ENCODE measurements at places on chromosomes 3 and 15. TPM values are rescaled to one million over a fixed set of nuclear protein-coding genes. Genes with fewer than 3 reads are reported as not detected.

DNA sequence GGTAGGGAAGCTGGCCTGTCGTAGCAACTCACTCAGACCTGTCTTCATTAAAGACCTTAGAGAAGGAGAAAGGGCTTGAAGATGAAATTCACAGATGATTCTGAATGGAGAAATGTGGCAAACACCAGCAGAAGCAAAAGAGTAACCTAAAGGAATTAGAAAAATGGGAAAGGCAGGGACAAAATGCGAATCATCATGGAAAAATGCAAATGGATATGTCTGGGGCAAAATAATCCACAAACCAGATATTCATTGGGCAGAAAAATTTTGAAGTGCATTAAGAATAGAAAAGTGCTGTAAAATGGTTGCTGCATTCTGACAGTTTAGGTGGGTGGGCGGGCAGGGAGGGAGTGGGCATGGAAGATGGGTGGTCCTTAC, 156.9 kb upstream of the RASGRP1 start:
- no peak overlapping the region for H3K27ac ChIP-seq
- no peaks in the 10 kb centered on the region for H3K4me1 ChIP-seq

DNA sequence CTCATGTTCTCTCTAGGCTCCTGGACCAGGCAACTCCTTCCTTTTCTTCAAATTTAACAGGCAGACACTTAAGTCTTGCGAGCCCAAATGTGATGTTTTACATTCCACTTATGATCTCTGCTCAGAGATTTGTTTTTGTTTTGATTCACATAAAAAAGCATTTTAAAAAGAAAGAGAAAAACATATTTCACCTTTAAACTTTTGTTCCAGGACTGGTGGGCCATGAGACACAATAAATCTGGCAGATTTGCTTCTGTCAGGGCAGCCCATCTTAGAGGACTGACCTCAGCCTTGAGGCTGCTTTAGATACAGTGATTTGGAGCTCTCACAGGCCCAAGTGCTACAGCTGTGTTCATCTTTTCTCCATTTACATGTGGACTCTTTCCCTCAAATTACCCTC, 52.0 kb downstream of the CMSS1 start:
- H3K4me3 ChIP-seq: no peak overlapping the region
- H3K27ac ChIP-seq: no peak overlapping the region
- H3K27me3 ChIP-seq: peaks cover 6% of the 10 kb centered on the region
- no peaks in the 10 kb centered on the region for H3K36me3 ChIP-seq

GRCh38 chr3:176969066-176969465, 228.2 kb downstream of the TBL1XR1 start:
- DNase-seq: no peak
- H3K4me3 ChIP-seq: no peak overlapping the region

DNA sequence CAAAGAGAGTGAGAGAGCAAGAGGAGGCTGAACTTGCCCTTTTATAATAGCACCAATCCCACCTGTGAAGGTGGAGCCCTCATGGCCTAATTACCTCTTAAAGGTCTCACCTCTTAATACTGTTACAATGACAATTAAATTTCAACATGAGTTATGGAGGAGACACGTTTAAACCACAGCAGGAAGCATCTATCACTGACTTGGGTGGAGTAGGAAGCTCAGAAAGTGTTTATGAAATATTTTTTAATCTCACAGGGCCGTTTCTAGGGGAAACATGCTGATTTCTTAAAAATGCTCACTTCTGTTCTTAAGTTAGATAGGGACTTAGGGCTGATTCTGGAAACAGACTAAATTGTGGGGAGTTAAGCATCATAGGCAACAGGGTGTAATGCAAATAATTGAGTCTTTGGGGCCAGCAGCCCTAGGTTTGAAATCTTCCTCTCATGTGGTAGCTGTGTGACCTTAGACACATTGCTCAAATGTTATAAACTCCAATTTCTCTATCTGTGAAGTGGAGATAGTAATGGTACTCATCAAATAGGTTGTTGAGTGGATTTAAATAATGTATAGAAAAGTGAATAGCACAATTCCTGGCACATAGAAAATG, 133.3 kb upstream of the KLHL25 start:
- H3K27ac ChIP-seq: no peak overlapping the region
- H3K4me3 ChIP-seq: no peak overlapping the region
- peaks cover 26% of the 10 kb centered on the region for H3K4me1 ChIP-seq
- no peak for DNase-seq

DNA sequence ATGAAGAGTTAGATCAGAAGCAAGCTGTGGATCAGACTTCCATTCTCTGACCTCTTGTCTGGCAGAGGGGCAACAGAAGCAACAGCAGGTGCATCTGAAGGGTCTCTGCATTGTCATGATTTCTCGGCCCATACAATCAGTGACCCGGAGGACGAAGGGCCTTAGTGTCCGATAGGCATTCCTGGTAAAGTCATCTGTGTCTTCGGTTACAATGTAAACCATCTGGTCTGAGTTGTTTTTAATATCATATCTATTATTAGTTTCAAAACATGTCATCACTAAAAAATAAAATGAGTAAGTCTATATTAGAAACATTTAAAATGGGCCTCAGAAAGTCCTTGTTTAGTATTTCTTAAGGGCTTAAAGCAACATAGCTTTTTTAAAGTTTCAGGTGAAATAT, 38.8 kb upstream of the PLOD2 start:
- no peaks in the 10 kb centered on the region for H3K27me3 ChIP-seq
- no peak overlapping the region for H3K27ac ChIP-seq
- no peaks in the 10 kb centered on the region for H3K36me3 ChIP-seq
- no peak overlapping the region for H3K4me3 ChIP-seq
- no peaks in the 10 kb centered on the region for H3K4me1 ChIP-seq
- DNase-seq: no peak

GRCh38 chr3:96931119-96931862, 116.9 kb downstream of the EPHA6 start:
- H3K36me3 ChIP-seq: no peaks in the 10 kb centered on the region
- no peak for DNase-seq
- H3K4me3 ChIP-seq: no peak overlapping the region
- no peak overlapping the region for H3K27ac ChIP-seq
- no peaks in the 10 kb centered on the region for H3K27me3 ChIP-seq

DNA sequence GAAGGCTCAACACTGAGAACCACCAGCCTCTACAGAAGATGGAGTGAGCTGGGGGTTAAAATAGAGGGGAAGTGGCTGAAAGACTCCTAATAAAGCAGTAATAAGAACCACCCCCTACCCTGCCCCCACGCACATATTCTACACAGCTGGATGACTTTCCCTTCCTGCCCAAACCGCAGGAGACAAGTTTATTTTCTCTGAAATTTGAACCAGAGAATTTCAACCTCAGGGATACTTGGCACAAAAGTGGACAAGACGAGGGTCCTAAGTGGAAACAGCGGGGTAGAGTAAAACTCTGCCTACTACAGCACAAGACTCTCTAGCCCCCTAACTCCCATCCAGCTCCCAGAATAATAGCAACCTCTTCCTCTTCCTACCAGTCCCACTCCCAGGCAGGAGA, 28.4 kb downstream of the USF3 start:
- peaks cover 10% of the 10 kb centered on the region for H3K4me1 ChIP-seq
- H3K36me3 ChIP-seq: no peaks in the 10 kb centered on the region
- no peaks in the 10 kb centered on the region for H3K27me3 ChIP-seq
- no peak overlapping the region for H3K27ac ChIP-seq

DNA sequence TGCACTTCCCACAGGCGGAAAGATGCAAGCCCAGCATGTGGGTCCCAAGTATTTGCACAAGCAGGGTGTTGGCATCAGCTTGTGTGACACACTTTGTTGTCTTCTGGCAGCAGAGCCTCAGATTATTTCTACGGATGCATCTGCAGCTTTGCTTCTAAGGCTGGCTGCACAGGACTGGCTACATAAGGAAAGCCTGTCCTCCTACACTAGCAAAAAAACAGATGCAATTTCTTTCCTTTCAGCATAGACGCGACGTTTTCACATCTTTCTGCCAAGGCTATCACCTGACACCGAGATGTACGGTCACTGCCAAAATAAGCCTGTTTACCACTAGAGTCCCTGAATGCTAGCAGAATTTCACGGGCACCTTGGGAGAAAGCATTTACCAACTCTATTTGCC, 13.5 kb downstream of the MRPS11 start:
- no peaks in the 10 kb centered on the region for H3K27me3 ChIP-seq
- H3K27ac ChIP-seq: no peak overlapping the region
- peaks cover 30% of the 10 kb centered on the region for H3K36me3 ChIP-seq

GRCh38 chr3:144041960-144042556, 70.4 kb downstream of the DIPK2A start:
- H3K4me3 ChIP-seq: no peak overlapping the region
- no peaks in the 10 kb centered on the region for H3K4me1 ChIP-seq
- H3K27ac ChIP-seq: no peak overlapping the region
- H3K36me3 ChIP-seq: no peaks in the 10 kb centered on the region
- no peak for DNase-seq

DNA sequence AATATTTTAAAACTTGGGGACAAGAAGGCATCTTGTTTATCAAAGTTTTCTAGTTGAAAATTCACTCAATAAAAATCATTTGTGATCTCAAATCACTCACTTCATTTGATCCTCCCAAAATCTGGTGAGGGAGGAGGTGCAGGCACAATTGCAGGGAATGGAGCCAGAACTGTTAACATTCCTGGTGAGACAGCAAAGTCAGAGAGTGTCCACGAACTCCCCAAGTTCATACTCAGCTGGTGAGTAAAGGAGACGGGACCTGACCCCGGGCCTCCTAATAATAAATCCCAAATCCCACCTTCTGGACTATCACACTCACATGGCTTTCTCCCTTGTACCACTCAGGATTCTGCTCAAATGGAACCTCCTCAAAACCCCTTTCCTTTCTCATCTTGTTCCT, 252.3 kb upstream of the LRTM1 start:
- H3K4me3 ChIP-seq: no peak overlapping the region
- H3K36me3 ChIP-seq: no peaks in the 10 kb centered on the region
- H3K27me3 ChIP-seq: no peaks in the 10 kb centered on the region
- no peak overlapping the region for H3K27ac ChIP-seq
- no peak for DNase-seq

DNA sequence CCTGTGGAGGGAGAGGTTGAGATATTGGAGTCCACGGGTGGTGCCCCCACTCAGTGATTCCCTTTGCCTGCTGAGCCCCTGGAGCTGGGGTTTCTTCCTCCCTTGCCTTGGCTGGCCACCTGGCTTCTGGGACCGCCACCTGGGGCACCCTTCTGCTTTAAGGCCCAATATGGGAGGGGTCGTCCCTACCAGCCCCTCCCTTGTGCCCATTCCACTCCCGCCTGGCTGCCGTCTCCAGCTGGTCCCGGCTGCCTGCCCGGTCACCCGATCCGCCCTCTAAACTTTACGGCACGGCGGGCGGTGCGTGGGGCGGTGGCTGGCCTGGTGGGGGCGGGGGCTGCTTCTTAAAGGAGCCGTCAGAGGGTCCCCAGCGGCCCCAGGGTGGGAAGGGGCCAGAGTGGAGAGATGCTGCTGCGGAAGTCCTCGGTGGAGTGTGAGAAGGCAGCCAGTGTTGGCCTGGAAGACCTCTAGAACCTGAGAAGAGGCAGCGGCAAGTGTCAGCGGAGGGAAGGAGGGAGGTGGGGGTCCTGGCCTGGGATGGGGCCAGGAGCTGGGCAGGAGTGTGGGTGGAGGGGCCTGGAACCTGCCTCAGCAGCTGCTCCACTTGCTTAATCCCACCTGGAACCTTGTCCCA, 1.6 kb upstream of the SEMA3B start:
- H3K36me3 ChIP-seq: no peaks in the 10 kb centered on the region
- H3K27ac ChIP-seq: no peak overlapping the region
- no peaks in the 10 kb centered on the region for H3K4me1 ChIP-seq
- DNase-seq: no peak

DNA sequence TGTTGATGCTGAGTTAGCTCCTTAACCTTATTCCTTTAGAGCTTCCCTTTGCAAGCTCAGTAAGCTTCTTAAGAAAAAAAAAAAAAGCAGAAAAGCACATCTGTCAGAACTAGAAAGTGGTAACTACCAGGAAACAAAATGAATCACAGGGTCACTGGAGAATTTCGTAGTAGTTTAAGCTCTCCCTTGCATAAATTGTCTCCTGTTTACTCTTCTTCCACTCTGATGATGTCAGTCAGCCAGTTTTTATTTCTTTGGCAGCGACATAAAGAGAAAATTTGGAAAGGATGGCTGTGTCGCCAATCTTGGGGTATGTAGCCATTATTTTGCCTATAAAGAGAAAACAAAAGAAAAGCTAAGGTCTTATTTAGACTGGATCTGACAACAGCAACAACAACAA, 3.2 kb upstream of the GABRR3 start:
- no peak for DNase-seq
- no peaks in the 10 kb centered on the region for H3K4me1 ChIP-seq
- no peaks in the 10 kb centered on the region for H3K36me3 ChIP-seq
- H3K4me3 ChIP-seq: no peak overlapping the region

- no peaks in the 10 kb centered on the region for H3K36me3 ChIP-seq
- no peak overlapping the region for H3K27ac ChIP-seq
- H3K27me3 ChIP-seq: no peaks in the 10 kb centered on the region
- no peaks in the 10 kb centered on the region for H3K4me1 ChIP-seq
Measured at GRCh38 chr3:15997274-15997943, 177.1 kb upstream of the GALNT15 start.

DNA sequence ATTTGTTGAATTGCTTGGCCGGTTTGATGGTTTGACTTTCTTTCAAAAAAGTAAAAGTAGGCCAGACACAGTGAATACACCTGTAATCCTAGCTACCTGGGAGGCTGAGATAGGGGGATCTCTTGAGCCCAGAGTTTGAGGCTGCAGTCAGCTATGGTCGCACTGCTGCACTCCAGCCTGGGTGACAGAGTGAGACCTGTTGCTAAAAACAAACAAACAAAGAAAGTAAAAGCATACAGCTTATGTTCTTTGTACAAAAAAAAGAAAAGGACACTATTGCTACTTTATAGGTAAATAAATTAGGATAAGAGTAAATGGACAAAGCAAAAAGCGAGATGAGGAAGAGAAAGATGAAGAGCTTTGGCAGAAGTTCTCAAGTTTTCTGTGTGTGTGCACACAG, 13.9 kb upstream of the FEZF2 start:
- H3K27me3 ChIP-seq: no peaks in the 10 kb centered on the region
- DNase-seq: no peak
- no peak overlapping the region for H3K27ac ChIP-seq
- no peak overlapping the region for H3K4me3 ChIP-seq
- no peaks in the 10 kb centered on the region for H3K4me1 ChIP-seq
- H3K36me3 ChIP-seq: no peaks in the 10 kb centered on the region

CHRD gene
- not detected for total RNA-seq

ILDR1 gene
- 0.19 TPM for total RNA-seq

ERICH6 gene
- total RNA-seq: 0.27 TPM

ITPKA gene
- total RNA-seq: 0.97 TPM

FSD2 gene
- total RNA-seq: not detected

RHCG gene
- not detected for total RNA-seq

GP5 gene
- 10.8 TPM for total RNA-seq
